Activated T-cell treated with anti-CD3 and anti-CD28 coated beads, Interleukin-2, amount 50 U/mL, for 24 hours (primary cell): ENCODE measurements at places on chromosomes 4 and X.
A peak's percentile ranks its signal among the peaks of the same experiment; 100 is the strongest.

DNA sequence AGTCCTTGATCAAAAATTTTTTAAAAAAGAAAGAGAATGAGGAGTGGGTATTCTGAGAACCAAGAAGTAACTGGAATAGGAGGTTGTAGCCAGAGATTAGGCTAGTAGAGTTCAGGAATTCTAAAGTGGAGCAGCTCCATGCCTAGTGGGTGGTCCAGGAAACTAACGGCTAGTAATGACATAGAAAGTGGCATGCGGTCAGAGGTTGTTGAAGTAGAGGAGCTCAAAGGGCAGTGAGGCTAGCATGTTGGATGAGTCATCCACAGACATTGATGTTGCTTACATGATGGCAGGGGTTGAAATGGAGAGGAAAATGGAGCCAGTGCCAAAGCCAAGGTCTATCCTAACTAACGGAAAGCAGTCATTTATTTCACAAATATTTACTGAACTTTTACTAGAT, 42.1 kb downstream of the TEX13B start:
- no peak overlapping the region for H3K27ac ChIP-seq
- peaks cover 4% of the 10 kb centered on the region for H3K4me1 ChIP-seq
- H3K4me3 ChIP-seq: no peak overlapping the region
- DNase-seq: no peak
- H3K36me3 ChIP-seq: no peaks in the 10 kb centered on the region

GRCh38 chr4:126180642-126181041, 865.9 kb downstream of the FAT4 start:
- H3K4me3 ChIP-seq: no peak overlapping the region
- no peaks in the 10 kb centered on the region for H3K36me3 ChIP-seq
- no peaks in the 10 kb centered on the region for H3K27me3 ChIP-seq
- H3K4me1 ChIP-seq: no peaks in the 10 kb centered on the region
- no peak for DNase-seq

- no peak overlapping the region for H3K27ac ChIP-seq
- no peak for DNase-seq
- no peaks in the 10 kb centered on the region for H3K27me3 ChIP-seq
- no peak overlapping the region for H3K4me3 ChIP-seq
- H3K4me1 ChIP-seq: no peaks in the 10 kb centered on the region
These were observed 76.7 kb downstream of the ABLIM2 start for GRCh38 chr4:8081621-8082516.

GRCh38 chrX:35890699-35891098, 28.8 kb upstream of the CFAP47 start:
- H3K36me3 ChIP-seq: no peaks in the 10 kb centered on the region
- peaks cover 25% of the 10 kb centered on the region for H3K27me3 ChIP-seq
- peak; percentile 32 for DNase-seq
- no peak overlapping the region for H3K27ac ChIP-seq

DNA sequence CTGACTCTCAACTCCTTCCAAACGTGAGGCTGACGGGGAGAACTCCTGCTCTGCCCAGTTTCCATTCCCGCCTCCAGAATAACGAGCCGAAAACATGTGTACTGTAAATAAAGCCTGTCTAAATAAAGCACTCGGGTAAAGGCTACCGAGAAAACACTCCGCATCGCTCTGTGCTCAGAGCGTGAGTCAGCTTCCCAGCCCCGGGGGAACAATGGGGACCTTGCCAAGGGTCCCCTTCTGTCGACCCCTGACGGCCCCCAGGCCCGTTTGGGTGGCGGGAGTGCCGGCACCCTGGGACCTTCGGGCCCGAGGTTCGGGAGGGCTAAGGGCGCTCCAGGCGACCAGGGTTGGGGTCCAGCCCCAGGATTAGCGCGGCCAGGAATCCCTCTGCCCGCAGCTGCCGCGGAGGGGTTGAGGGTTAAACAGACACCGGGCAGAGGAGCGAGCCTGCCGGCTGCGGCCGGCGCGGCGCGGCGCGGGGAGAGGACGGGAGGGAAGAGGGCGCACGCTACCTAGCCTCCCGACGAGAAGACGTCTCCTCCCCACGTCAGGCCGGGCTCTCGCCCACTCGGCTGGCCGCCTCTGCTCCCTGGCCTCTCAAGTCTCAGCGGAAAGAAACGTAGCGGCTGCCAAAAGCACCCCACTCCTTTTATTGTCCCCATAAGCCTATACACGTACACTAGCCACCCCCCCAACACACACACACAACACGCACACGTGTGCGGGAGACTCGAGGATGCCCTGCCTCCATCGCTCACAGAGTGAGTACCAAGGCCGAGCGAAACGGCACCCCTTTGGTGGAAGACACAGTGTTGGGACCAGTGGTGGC, 85.5 kb downstream of the BCOR start:
- H3K27ac ChIP-seq: no peak overlapping the region
- H3K27me3 ChIP-seq: peaks cover 76% of the 10 kb centered on the region
- H3K4me3 ChIP-seq: peak overlapping the region; percentile 51
- peak; percentile 68 for DNase-seq
- no peaks in the 10 kb centered on the region for H3K36me3 ChIP-seq

DNA sequence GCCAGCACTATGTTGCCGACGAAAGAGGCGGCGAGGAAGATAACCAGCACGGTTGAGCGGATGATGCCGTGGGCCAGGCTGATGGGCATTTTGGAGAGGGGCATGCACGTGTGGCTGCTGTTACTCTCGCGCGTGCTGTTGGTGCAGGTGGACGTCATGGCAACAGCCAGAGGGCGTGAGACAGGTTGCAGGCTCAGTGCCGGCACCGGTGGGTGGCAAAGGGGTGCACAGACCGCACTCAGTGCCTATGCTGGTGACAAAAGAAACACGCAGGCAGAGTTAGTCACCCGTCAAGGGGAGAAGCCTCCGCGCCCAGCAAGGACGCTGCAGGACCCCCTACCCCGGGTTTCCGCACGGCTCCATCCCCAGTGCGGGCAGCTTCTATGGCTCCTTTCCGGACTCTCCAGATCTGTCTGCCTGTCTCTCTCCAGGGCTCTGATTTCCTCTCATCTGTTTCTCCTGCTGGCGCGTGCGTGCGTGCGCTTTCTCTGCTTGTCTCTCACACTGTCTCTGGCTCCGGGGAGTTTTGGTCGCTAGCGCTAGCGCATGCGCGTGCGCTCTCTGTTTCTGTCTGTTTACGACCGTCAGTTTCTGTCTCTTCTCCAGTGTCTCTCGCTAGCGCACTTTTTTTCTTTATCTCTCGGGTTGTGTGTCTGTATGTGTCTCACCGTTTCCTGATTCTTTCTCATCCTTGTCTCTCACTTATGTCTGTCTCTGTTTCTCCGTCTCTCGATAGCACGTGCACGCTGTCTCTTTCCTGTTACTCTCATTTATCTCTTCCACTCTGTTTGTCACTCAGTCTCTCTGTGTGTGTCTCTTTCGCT, 2.1 kb downstream of the GPR101 start:
- H3K4me3 ChIP-seq: no peak overlapping the region
- H3K27me3 ChIP-seq: peaks cover 72% of the 10 kb centered on the region

DNA sequence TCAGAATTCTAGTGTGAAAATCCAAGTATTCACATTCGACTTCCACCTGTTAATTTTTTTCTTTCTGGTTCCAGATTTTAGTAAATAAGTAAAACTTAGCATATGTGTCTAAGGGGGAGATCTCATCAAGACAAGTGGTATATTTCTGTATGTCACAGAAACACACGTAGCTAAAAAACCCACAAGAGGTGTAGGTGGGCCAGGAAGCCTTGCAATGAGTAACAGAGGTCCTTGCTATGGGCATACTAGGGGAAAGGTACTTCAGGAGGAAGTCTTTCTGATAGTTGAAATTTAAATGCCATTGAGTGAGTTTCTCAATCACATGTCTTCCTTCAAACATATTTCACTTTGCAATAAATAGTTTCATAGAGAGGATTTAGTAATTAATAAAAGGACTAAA, 315.8 kb downstream of the MID1IP1 start:
- no peak overlapping the region for H3K4me3 ChIP-seq
- peaks cover 76% of the 10 kb centered on the region for H3K27me3 ChIP-seq
- no peak overlapping the region for H3K27ac ChIP-seq
- no peaks in the 10 kb centered on the region for H3K36me3 ChIP-seq
- H3K4me1 ChIP-seq: no peaks in the 10 kb centered on the region
- DNase-seq: no peak

- H3K4me1 ChIP-seq: peaks cover 8% of the 10 kb centered on the region
- peaks cover 86% of the 10 kb centered on the region for H3K27me3 ChIP-seq
- DNase-seq: no peak
- H3K36me3 ChIP-seq: no peaks in the 10 kb centered on the region
- H3K4me3 ChIP-seq: peak overlapping the region; percentile 70
These were observed 138.5 kb upstream of the ZIC3 start for GRCh38 chrX:137427426-137427778.

GRCh38 chrX:133685822-133686221, 270.5 kb upstream of the GPC4 start:
- no peak overlapping the region for H3K27ac ChIP-seq
- peaks cover 2% of the 10 kb centered on the region for H3K4me1 ChIP-seq
- DNase-seq: no peak
- H3K27me3 ChIP-seq: peaks cover 29% of the 10 kb centered on the region

DNA sequence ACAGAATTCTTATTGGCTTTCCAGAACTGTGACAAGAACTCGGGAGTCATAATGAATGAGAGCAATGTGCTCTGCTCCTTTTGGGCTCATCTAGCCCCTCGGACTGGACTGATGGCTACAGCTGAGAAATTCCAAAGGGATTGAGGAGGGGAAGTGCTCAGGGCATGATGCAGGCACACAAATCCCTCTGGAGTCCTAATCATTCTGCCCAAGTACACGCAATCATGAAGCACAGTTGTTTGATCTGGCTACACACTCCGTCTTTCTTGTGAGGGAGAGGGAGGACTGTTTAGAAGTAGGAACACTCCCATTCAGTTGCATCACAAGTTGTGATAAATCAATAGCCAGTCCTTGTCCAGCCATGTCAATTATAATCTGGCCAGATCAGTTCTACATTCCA, 237.5 kb downstream of the COL25A1 start:
- no peak overlapping the region for H3K27ac ChIP-seq
- no peak for DNase-seq
- no peaks in the 10 kb centered on the region for H3K4me1 ChIP-seq
- H3K4me3 ChIP-seq: no peak overlapping the region

DNA sequence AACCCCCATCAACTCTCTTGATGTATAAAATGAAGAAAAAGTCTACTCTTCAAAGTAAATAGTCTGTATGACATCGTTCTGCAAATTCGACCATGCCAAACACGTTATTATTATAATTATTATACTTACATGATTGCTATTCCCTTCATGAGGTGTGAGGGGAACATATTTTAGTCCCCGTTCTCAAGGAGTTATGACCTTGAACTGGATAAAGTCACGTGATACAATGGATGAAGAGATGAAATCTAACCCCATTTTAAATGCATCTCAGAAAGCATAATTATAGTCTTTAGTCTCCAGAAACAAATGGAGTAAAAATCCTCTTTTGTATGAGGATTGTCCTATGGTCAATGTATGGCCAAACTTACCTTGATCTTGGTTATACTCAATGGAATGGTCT, 250.3 kb downstream of the HS3ST1 start:
- H3K4me1 ChIP-seq: no peaks in the 10 kb centered on the region
- H3K27ac ChIP-seq: no peak overlapping the region
- no peak overlapping the region for H3K4me3 ChIP-seq
- no peak for DNase-seq
- no peaks in the 10 kb centered on the region for H3K27me3 ChIP-seq
- no peaks in the 10 kb centered on the region for H3K36me3 ChIP-seq

DNA sequence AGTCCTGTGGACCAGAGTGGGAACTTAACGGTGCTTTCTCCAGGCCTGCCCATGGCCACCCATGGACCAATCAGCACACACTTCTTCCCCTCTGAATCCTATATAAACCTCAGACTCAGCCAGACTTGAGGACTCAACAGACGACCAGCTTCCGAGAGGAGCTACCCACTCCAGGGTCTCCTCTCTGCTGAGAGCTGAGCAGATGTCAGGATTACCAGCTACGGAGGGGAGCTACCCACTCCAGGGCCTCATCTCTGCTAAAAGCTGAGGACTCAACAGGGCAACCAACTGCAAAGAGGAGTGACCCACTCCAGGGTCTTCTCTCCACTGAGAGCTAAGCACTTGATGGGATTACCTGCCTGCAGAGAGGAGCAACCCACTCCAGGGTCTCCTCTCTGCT, 80.0 kb upstream of the DDX60 start:
- H3K27ac ChIP-seq: no peak overlapping the region
- no peaks in the 10 kb centered on the region for H3K4me1 ChIP-seq
- no peak overlapping the region for H3K4me3 ChIP-seq
- peaks cover 84% of the 10 kb centered on the region for H3K36me3 ChIP-seq
- DNase-seq: no peak

DNA sequence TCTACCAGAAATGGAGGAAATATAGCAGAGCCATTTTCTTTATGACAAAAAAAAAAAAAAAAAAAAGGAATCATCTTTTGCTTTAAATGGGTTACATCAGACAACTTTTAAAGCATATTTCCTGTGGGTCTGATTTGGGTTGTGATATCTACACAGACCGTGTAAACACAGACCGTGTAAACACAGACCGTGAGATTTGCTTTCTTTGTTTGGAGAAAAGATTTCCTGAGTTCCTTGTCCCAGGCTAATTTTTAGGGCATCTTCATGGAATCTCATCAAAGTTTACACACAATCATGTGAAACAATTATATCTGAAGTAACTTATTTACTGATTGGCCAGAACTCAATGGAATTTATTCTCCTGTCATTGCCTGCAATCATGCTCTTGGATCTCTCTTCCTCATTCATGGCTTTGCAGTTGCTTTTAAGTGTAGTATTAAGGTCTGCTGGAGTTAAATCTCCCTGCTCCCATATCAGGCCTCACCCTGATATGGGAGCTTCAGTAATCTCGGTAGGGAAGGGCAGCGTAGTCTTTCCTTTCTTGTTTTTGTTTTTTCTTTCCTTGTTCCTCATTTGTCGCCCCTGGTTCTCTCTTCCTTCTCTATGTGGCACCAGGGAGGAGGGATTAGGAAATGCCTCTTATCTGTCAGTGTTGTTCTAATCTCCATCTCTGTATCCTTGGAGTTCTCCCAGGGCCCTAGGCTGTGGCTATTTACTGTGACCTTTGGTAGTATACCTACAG, 248.6 kb upstream of the JADE1 start:
- no peak overlapping the region for H3K4me3 ChIP-seq
- peaks cover 15% of the 10 kb centered on the region for H3K27me3 ChIP-seq
- H3K27ac ChIP-seq: no peak overlapping the region
- no peaks in the 10 kb centered on the region for H3K36me3 ChIP-seq
- DNase-seq: no peak

- no peak overlapping the region for H3K4me3 ChIP-seq
- DNase-seq: no peak
- peaks cover 4% of the 10 kb centered on the region for H3K36me3 ChIP-seq
- H3K27me3 ChIP-seq: no peaks in the 10 kb centered on the region
These were observed 93.8 kb upstream of the CLCN4 start for GRCh38 chrX:10062980-10063379.

DNA sequence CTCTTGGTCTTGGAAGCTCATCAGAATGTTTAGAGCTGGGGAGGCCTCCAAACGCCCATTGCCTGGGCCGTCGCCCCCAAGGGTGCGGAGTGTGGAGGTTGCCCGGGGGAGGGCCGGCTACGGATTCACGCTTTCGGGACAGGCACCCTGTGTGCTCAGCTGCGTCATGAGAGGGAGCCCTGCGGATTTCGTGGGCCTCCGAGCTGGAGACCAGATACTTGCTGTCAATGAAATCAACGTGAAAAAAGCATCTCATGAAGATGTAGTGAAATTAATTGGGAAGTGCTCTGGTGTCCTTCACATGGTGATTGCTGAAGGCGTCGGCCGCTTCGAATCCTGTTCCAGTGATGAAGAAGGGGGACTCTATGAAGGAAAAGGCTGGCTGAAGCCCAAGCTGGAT, 23.3 kb downstream of the RGS12 start:
- H3K27me3 ChIP-seq: no peaks in the 10 kb centered on the region
- peaks cover 10% of the 10 kb centered on the region for H3K36me3 ChIP-seq
- H3K4me3 ChIP-seq: no peak overlapping the region
- H3K4me1 ChIP-seq: no peaks in the 10 kb centered on the region
